Umbilical cord (tissue), 2 donors: ENCODE measurements at places on chromosomes 5 and 9.
A peak's percentile ranks its signal among the peaks of the same experiment; 100 is the strongest.

- DNase-seq: peak; percentile 36
These were observed 269.9 kb upstream of the PAPPA start for GRCh38 chr9:115883467-115884329.

GRCh38 chr9:23822261-23823169 is 3.5 kb downstream of the ELAVL2 start:
- no peak for DNase-seq

DNA sequence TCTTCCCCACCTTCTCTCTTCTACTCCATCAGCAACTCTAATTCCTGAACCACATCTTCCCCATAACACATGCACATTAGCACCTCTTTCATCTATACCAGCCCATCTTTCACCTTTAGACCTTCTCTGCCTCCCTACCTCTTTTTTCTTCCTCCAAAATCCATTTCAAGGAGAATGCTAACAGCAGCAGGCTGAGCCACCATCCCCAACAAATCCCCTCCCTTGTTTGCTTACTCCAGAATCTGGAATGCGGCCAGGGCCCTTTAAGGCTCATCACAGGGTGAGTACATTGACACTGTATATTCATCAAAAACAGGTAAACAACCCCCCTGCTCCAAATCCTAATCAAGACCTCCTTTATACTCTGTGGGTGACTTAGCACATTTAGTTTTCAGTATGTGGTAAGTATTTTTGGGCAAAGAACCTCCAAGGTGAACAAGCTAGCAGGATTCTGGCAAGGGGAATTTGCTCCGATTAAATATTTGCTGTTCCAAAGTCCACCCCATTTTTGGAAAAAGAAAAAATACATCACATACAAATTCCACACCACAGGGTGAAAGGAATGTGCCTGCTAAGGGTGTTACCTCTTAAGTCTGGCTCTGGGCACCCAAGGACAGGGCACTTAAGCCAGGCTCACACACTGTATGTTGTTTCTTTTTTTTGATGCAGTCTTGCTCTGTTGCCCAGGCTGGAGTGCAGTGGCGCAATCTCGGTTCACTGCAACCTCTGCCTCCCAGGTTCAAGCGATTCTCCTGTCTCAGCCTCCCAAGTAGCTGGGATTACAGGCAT is 71.4 kb downstream of the SERINC5 start:
- no peak for DNase-seq

- no peak for DNase-seq
These were observed 4.4 kb upstream of the SPTLC1 start for GRCh38 chr9:92119586-92119985.

GRCh38 chr9:129392093-129392541 is 214.1 kb upstream of the IER5L start:
- DNase-seq: no peak

GRCh38 chr5:33675958-33676464 is 215.8 kb downstream of the ADAMTS12 start:
- no peak for DNase-seq

- DNase-seq: peak; percentile 14
These were observed 647.8 kb upstream of the ACO1 start for GRCh38 chr9:31736581-31737179.

DNA sequence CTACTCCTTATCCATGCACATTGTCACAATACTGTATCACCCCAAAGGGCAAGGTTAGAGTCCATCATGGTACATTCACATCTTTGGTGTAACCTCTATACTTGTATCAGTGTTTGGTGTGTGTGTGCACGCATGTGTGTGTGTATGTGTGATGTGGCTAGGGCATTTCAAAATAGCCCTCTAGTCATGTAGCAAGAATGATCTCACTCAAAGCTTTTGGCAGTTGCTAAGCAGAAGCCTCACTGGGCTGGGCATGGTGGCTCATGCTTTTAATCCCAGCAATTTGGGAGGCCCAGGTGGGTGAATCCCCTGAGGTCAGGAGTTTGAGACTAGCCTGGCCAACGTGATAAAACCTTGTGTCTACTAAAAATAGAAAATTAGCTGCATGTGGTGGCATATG is 245.3 kb downstream of the ADGRV1 start:
- peak; percentile 56 for DNase-seq
